Myometrial cell (primary cell): ENCODE measurements at places on chromosomes 2 and 18. TPM values are rescaled to one million over a fixed set of nuclear protein-coding genes. Genes with fewer than 3 reads are reported as not detected.

Gene KLHL29
- total RNA-seq: 2.6 and 5.0 TPM in 2 replicates

Gene COL6A3
- total RNA-seq: 1,153 and 1,391 TPM in 2 replicates

Gene PRKAG3
- total RNA-seq: not detected in 2 replicates

Gene CD8B
- not detected in 2 replicates for total RNA-seq

Gene ERICH2
- not detected in 2 replicates for total RNA-seq

Gene SLC9A4
- total RNA-seq: not detected in 2 replicates

Gene SCG2
- total RNA-seq: under 0.01 and 0.53 TPM in 2 replicates

Gene ARID5A
- 8.5 and 8.9 TPM in 2 replicates for total RNA-seq

Gene COLEC11
- 0.89 TPM in 1 of 2 replicates, not detected in the other for total RNA-seq

Gene LCT
- 0.29 TPM in 1 of 2 replicates, not detected in the other for total RNA-seq

Gene CD226
- under 0.01 and 0.35 TPM in 2 replicates for total RNA-seq

Gene CAPN14
- total RNA-seq: under 0.01 TPM in 2 replicates
